ENCODE measurements at places on chromosomes 3 and 15.

DNA sequence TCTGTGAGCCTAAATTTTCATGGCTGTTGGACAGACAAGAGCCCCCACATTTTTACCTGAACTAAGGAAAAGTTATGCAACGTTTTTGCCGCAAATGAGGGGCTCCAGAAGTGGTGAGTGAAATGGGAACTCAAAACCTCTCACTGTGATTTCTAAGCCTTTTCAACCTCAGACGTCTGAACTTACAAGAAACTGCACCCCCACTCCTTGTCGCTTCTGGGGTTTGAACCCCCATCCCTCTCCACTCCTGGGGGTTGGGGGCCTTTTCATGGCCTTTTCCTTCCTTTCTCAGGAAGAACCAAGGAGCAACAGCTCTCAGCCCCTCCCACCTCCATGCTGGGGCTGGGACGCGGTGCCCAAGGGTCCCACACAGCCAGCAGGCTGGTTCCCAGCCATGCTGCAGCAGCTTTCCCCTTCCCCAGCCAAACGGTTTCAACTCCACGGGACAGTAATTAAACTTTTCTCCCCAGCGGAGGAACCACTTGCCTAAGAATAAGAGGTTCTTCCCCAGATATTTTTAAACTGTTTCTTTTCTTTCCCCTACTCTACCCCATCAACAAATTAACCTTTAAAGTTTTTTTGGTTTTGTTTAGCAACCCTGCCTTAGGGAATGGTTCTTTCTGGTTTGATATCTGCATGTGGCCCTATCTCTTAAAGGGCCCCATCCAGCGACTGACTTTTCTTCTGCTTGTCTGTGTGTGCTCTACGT, 387.6 kb upstream of the CBLB start:
- no peak for DNase-seq

DNA sequence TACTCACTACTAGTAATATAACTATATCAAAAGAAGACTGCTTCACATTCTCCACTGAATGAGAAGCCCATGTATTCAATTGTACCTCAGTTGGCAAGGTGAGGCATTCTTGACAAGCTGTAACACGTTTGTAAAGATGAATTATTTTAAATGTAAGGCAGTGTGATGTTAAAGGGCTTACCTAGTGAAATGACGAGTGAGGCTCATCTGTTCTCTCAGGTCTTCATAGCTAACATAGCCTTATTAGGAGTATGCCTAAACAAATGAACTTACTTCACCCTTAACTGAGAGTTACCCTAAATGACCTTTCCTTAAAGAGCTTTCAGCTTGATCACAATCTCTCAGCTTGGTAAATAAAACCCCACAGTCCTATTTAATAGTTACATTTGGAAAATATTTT, 127.3 kb downstream of the FEZF2 start:
- DNase-seq, result no peak

DNA sequence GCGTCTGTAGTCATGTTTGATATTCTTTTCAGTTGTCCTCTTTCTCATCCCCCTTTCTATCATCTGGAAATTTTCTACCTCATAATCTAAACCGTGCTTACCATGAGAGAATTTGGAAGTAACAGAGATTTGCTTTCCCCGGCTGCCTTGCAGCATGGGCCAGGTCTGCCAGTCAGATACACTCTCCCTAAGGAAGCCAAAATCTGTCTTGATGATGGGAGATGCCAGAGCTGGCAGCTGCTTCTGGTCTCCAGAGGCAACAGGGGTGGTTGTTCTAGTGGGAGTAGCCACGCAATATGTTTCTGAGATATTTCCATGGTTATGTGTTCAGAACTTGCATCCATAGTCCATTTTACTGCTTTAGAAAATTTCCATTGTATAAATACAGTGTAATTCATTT, 218.9 kb upstream of the RORA start:
- DNase-seq, result no peak

DNA sequence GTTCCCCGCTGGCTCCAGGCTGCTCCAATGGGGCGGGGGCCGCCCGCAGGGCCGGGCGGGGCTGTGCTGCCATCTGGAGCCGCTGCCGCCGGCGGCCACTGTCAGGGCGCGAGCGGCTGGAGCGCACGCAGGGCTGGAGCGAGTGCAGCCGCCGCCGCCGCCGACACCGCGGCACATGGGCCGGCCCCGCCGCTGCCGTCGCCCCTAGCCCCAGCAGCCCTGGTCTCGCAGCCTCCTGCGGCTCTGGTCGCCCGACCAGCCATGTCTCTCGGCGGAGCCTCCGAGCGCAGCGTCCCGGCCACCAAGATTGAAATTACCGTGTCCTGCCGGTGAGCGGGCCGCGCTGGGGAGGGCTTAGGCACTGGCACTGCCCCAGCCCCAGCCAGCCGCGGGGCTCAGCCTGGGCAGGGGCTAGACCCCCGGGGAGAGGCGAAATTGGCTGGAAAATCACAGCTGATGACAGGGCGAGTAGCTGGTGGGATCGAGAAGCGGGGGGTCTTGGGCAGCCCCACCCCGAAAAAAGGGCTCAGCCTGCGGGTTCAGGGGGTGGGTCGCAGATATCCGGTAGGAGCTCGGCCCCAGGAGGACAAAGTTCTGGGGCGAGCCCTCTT, at the start of gene CPNE9:
Gene CPNE9, plus strand, starts transcription at position 98 of the 611 bp plus-strand sequence. Its CDS starts 164 bp downstream, at position 262.
- peak; percentile 10 for DNase-seq
